ENCODE measurements at places on chromosomes 7 and 10.
A peak's percentile ranks its signal among the peaks of the same experiment; 100 is the strongest.

GRCh38 chr7:127877951-127878350 is 153.3 kb downstream of the LRRC4 start:
- no peak for DNase-seq

GRCh38 chr7:159263430-159263829 is 118.8 kb upstream of the VIPR2 start:
- DNase-seq: no peak

DNA sequence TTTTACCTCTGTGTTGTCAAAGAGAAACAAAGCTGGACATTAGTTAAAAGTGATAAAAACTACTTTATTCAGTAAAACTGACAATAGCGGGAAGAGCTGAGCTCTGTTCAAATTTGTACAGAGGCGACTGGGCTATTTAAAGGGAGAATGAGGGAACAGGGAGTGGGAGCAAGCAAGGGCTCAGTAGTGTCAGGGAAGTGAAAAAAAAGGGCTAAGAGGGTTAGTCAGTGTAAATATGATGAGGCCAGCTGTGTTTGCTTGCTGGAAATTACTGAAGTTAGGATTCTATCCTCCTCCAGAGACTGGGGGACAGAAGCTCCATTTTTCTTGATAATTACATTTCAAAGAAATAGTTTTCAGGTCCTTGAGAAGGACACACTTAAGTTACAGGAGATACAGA is 232.5 kb downstream of the SH2D4B start:
- no peak for DNase-seq

DNA sequence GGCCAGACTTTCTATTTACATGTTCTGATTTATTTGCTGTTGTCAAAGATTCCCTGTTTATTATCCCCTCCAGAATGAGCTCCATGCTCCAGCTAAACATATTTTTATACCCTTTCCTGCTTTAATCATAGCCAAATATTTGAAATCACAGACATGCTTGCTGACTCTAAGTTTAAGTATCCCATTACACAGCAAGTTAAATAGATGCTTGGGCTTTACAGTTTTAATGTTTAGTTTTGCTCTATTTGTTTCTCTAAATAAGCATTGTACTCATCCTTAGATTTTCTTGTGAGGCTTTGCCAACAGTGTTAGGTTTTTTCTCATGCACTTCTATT is 196.8 kb downstream of the TAX1BP1 start:
- DNase-seq: no peak

- no peak for DNase-seq
Measured at GRCh38 chr10:102368077-102368476, 27.4 kb upstream of the NFKB2 start.

DNA sequence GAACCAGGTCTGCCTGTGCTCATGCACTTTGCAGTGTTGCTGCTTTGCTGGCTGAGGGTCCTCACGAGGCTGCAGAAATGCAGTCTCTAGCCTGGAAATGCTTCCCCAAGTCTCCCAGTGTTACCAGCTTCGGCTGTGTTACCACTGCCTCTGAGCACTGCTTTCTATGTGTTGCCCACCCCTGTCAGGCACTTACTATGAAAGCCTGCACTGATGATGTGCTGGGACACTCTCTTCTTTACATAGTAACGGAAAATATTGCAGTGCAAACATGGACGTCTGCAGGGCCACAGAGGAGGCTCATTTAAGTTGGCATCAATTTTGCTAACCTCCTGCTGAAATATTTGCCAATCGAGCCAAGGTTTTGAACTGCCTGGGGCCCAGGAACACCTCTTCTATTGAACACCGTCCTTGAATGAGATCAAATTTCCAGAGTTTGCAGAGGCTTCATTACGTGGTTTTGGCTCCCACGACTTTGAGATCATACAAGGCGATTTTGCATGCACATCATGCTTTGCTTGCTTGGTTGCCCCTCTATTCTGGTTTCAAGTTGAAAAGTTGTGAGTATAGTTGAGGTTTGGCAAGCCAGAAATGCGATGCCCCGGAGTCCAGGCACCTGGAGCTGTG is 404.7 kb upstream of the PODXL start:
- no peak for DNase-seq

DNA sequence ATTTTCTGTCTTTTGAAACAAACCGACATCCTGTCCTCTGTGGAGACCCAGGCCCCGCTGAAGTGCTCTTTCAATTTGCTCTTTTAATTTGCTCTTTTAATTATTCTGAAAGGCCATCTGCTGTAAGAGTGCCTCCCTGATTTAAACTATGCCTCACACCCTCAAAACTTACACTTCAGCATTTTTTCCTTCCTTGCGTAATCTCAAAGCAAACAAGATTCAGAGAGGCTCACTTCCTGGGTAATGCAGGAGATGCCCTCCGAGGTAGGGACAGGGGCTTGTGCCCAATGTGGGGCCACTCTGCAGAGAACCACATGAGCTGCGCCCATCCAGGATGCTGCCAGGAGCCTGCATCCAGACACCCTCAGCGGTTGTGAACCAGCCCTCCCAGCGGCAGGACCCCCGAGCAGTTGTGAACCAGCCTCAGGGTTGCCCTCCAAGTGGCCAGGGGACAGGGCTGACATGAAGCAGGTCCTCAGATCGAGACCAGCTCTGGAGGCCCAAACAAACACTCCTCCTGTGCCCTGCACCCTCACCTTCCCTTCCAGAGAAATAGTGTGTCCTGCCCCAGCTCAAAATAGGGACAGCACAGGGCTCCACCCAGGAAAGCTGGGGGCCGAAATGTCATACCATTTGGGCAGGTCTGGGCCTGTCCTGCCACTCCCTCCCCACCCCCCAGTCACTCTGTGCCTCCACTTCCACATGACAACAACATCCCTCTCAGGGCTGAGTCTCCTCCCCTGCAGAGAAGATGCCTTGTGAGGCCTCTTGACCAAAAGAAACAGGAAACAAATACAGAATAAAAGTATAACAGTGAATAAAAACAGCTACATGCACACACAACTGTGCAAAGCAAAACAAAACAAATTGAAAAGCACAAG is 190.4 kb downstream of the PTPRN2 start:
- no peak for DNase-seq

DNA sequence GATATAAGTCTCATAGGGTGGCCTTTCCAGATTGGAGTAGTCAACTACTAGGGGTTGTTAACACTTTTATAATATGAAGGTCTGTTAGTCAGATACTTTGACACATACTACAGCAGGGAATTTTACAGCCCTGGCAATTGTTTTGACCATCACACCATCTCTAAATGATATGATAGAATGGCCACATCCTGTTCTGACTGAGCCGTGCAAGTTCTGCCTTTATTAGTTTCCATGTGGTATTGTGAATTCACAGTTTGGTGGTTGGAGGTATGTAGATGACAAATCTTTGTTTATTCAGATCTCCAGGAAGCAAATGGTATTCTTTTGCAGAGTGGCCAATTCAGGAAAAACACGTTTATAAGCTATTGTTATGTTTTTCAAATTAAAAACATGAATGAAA is 83.0 kb downstream of the NRG3 start:
- no peak for DNase-seq

DNA sequence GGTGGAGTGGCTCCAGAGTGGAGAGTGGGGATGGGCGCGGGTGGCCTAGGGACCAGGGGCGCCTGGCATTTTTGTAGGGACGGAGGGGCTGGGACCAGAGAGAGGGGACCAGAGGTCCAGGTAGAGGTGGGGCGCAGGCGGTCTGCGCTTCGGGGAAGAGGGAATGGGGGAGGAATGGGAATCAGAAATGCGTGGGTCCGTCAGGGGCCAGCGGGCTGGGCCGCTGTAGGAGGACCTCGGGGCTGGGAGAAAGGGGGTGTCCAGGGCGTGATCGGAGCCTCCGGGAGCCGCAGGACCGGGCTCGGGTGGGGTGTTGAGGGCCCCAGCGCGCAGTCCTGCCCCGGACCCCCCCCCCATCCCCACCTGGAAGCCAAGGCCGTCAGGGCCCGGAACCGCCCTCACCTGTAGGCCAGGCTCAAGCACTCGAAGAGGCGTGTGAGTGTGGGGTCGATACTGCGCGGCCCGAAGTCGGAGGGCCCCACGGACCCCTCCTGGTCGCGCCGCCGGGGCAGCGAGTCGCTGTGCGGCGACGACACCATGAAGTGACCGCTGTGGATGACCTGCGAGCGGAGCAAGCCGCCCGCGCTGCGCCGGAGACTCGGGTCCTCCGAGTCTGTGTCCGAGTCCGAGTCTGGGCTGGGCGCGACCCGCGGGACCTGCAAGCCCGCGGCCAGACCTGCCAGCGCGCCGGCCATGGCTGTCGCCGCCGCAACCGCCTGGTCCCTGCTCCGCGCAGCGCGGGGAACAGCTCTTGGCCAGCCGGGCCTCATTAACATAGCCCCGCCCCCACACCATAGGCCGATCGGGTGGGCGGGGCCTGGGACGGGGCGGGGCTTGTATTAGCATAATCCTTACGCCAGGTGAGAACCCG is at the start of gene MLXIPL:
Gene MLXIPL, minus strand, starts transcription at position 725 of the 871 bp plus-strand sequence. Its CDS starts 30 bp downstream, at position 695.
- DNase-seq: peak; percentile 23

DNA sequence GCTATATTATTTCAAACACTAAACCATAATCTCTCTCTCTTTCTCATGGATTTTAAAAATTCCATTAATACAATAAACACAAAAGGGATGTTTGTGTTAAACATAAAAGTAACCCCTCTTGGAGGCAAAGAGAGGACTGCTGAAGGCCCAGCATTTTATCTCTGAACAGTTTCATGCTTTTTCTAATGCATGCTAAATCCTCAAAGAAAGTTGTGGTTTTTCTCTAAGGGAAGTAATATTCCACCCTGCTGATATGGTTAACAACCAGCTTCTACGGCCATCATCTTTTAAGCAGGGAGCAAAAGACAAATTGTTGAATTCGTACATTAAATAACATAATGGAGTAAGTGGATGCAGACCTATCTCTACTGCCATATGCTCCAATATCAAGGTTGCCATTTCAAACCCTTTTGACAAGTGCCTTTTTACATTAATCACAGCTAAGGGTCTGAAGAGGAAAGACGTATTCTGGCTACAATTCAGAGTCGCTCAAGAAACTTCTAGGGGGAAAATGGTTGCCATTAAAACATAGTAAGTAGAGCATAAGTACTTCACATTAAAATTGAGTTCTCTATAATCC is 103.1 kb downstream of the SLC25A13 start:
- DNase-seq: no peak

GRCh38 chr10:122642726-122643605 is 56.7 kb downstream of the C10orf120 start:
- no peak for DNase-seq

GRCh38 chr7:74324531-74325209 is 35.5 kb downstream of the CLIP2 start:
- no peak for DNase-seq

DNA sequence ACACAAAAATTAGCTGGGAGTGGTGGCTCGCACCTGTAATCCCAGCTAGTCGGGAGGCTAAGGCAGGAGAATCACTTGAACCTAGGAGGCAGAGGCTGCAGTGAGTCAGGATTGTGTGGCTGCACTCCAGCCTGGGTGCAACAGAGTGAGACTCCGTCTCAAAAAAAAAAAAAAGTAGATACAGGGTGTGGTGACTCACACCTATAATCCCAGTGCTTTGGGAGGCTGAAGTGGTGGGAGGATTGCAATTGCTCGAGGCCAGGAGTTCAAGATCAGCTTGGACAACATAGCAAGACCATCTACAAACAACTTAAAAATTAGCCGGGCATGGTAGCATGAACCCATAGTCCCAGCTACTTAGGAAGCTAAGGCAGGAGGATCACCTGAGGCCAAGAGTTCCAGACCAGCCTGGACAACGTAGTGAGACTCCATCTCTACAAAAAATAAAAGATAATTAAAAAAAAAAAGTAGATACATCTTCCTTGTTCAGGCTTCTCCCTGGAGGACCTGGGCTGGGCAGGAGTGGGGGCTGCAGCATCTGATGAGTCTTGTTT is 2.0 kb downstream of the MOSPD3 start:
- no peak for DNase-seq
